ENCODE measurements at places on chromosomes 16 and 17.

- DNase-seq = no peak
Observed at GRCh38 chr17:68161644-68162428, 86.0 kb upstream of the AMZ2 start.

GRCh38 chr17:66417300-66417719, 114.9 kb downstream of the PRKCA start:
- no peak for DNase-seq

DNA sequence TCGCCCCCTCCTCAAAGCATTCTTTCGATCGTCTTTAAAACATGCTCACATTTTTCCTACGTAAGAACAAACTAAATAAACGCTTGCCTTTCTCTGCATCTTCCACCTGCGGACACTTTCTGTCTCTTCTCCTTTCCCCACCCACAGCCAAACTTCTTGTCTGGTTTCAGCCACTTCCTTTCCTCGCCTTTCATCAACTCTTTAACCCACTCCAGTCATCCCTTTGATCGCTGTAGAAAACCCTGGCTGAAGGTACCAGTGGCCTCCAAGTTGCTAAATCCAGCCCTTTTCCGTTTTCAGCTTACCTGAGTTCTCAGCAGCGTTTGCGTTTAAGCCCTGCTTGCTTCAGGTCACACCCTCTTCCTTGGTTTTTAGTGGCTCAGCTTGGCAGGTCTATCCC, 483 bp downstream of the RPA1 start:
- DNase-seq = peak; percentile 49

- no peak for DNase-seq
Observed at GRCh38 chr16:10813099-10813455, 5.5 kb downstream of the TVP23A start.

- DNase-seq = no peak
Observed at GRCh38 chr16:21197621-21198020, 13.8 kb downstream of the ZP2 start.

DNA sequence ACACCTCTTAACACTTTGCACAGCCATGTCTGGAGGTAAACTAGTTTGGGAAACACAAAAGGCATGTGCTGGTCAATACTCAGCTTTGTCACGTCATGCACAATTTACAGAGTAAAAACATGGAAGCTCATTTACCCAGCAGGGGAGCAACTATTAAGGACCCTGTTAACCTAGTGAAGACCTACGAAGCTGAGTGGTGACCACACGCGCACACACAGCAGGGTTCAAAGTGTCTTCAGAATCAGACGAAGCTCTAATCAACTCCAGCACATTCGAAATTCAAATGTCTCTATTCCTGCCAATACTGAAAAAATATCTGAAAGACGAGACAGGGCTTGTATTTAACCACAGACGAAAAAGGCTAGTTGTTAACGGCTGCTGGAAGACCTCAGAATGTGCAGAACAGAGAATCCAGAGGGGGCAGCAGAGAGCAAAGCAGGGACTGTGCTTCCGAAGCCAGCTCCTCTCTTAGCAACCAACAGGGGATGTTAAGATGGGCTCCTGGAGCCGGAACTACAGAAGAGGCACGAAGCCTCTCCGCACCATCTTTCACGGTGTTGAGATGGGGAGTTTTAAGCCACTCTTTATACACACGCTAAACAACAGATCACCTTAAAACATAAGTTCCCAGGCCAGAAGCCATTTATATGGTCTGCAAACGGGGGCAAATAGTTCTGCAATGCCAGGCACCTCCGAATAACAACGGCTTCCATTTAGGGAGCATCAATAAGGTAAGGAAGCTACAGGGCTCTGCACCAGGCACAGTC, 45.7 kb downstream of the CMTM4 start:
- DNase-seq = peak; percentile 84

GRCh38 chr17:14361945-14362508, 61.1 kb downstream of the HS3ST3B1 start:
- DNase-seq = no peak

- DNase-seq = peak; percentile 36
Observed at GRCh38 chr16:813204-813915, 12.8 kb upstream of the GNG13 start.

DNA sequence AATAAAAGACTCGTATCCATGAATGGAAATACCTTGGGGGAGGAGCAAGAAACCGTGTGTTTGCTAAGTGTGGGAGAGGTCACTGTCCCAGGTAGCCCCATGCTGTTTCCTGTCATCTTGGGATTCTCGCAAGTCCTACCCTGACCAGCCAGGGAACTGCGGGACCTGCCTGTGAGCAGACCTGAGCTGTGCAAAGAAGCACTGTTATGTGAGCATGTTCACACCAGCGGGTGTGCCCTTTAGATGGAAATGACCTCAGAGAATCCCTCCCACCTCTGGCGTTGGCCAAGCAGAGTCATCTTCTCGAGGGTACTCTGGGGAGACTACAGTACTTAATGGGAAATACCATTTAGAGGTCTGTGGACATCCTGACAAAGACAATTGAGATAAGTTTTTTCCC, 127.0 kb upstream of the MON1B start:
- no peak for DNase-seq

DNA sequence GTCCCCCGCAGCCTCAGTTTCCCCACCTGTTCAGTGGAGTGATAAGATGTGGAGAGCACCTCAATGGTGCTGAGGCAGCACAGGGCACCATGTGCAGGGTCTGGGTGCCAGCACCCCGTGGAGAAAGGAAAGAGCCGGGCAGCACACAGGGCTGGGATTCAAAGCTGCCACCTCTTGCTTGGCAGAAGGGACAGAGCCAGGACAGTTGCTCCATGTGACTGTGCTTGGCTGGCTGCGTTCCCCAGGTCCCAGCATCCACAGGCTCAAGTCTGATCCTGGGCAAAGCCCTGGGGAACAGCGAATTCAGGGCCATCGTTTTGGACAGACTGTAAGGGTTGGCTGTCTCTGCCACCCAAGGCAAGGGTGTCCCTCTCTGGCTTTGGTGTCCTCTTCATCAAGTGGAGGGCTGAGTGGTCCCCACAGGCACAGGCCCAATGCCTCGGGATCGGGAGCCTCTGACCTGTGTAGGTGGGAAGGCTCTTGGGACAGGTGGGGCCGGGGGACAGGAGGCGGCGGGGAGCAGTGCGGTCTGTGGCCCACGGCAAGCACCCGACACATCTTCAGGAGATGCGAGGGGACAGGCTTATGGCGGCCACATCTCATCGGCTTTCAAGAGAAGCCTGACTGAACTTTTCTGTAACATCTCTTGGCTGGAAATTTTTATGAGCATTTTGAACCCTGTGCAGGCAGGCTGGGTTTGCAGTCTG, 8.5 kb downstream of the ZNF469 start:
- DNase-seq = no peak

GRCh38 chr17:14827396-14827919, 437.7 kb downstream of the PMP22 start:
- no peak for DNase-seq

DNA sequence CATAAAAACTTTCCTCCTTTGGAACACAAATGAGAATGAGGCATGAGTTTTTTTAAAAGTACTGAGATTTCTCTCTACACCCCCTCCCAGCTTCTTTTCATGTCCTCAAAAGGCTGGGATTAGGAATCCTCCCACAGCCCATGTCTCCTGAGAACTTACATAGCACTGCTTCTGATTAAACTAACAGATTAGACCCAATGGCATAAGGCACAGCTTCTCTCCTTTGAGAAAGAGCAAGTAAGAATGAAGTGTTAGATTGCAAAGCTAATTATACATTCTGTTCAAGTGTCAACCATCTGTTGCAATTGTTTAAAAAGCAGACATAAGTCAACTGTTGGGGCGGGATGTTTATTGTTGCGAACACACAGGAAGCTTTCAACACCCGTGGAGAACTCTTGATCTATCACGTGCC, 715.1 kb downstream of the CDH11 start:
- no peak for DNase-seq

- DNase-seq = no peak
Observed at GRCh38 chr17:14759325-14759724, 458.4 kb downstream of the HS3ST3B1 start.

GRCh38 chr17:83007504-83008185, 71.8 kb upstream of the METRNL start:
- no peak for DNase-seq

DNA sequence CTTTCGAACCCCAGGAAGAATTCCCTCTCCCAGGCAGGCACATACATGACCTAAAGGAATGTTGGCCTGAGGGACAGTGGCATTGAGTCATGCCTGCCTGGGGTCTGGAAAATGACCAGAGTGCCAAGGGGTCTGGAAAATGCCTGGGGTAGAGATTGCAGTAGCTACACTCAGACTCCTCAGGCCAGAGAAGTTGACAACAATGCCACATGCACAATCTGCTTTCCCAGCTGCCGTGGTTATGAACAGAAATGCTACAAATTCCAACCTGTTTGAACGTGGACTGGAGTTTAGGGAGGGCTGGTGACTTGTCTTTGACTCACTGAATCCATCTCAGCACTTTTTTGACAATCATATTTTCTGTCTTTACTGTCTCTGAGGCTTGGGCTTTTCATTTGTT, 250.0 kb downstream of the ABCC12 start:
- DNase-seq = no peak

DNA sequence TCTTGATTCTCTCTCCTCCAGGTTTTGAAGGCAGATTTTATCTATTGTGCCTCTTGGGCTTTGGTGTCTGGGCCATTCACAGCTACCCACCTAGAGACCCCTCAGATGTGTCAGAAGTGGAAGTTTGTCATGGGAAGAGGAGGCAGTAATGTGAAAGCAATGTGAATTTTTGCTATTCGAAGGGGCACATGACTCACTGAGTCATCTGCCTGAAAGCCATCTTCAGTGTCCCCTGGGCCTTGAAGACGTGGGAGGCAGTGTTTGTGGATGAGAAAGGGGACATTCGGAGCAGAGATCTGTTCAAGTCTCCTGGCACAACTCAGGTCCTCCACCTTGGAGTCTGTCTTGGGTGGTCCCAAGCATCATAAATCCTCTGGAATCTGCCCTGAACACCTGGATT, 530.2 kb downstream of the NPIPA7 start:
- no peak for DNase-seq

- DNase-seq = no peak
Observed at GRCh38 chr16:10921536-10922327, 20.5 kb downstream of the DEXI start.

DNA sequence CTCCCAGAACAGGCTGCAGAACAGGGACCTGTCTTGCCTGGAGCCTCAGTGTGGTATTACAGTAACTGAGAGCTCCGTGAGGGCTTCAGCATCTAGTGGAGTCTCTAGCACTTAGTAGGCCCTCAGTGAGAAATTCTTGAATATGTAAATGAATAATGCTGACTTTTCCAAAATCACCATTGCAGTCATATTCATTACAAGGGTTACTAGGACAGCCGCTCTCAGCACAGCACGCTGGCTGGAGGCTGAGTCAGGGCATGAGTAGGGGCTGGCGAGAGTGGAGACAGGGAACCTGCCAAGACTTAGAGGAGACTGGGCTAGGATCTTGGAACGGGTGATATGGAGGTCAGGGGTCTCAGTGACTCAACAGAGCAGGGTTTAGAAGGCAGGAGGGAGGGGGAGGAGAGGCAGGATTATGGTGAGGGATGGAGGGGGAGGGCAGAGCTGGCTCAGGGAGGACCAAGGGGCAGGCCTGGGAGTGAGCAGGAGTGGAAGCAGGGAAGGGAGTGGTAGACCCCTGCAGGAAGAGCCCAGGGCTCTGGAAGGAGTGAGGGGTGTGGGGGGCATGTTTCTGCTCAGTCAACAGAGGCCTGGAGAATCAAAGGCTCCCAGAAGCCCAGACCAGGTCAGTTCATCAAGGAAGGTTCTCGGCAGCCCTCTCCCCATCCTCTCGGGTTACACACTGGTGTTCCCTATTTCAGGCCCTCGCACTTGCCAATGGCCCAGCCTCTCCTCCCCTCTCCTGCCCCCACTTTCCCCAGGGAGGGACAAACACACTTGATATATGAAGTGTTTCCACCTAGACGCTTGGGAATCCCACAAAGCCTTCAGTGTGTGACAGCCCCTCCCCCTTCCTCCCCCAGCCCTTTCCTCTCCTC, 42.3 kb downstream of the FZD2 start:
- no peak for DNase-seq

GRCh38 chr16:68800257-68800875, 43.0 kb upstream of the TANGO6 start:
- DNase-seq = peak; percentile 57

GRCh38 chr16:68022278-68022727, 729 bp downstream of the DDX28 start:
- DNase-seq = no peak

- DNase-seq = peak; percentile 35
Observed at GRCh38 chr16:50323335-50324011, 45.3 kb downstream of the BRD7 start.

GRCh38 chr17:7292729-7293128, 1.7 kb downstream of the YBX2 start:
- DNase-seq = no peak

GRCh38 chr17:48231995-48232959, 124.7 kb downstream of the SNX11 start:
- DNase-seq = no peak

- DNase-seq = no peak
Observed at GRCh38 chr17:32285746-32286517, 20.3 kb downstream of the RHBDL3 start.

GRCh38 chr17:36632916-36633771, 31.8 kb downstream of the MRM1 start:
- DNase-seq = no peak

DNA sequence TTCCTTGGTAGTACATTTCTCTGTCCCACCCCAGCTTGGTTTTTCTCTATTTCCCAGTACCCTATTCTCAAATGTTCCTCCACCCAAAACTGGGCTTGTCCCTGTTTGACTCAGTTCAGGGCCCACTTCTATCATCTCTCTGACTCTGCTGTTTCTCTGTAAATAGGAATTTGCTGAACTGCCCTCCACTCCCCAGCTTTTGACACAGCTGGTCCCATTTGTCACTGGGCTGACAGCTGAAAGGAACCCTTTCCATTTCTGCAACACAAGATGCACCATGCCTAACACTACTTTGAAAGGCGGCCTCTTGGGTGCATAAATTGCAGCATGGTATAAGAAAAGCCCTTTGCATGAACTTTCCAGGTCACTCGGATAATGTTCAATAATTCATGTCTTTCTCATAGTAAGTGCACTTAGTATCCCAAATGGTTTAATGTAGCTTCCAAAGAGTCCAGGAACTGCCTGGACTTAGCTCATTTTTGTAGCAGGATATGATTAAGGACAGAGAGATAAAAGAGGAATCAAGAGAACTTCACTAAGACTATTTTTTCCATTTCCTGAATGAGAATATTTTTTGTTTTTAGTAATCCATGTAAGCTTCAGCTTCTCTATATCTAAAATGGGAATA, 256.7 kb downstream of the CDH11 start:
- DNase-seq = no peak

DNA sequence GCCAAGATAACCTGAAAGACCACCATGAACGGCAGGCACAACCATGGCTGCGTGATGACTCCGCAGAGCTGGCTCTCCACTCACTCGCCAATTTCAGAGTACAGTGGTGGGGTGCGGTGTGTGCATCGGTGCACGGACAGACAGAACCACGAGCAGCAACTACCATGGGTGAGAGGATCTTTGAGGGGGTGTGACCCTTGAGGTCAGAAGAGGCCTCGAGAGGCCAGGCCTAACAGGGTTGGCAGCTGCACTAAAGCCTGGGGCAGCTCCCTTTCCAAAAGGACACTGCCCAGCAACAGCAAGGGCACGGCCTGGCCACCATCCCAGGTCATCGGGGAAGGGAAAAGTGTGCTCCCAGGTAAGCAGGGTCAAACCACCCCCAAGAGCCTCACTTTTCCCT, 1.9 kb upstream of the ECI1 start:
- no peak for DNase-seq

GRCh38 chr16:2210386-2211365, at the start of gene BRICD5:
Gene BRICD5, minus strand, starts transcription at chr16:2210863. Its CDS starts 30 bp downstream, at chr16:2210833.
- DNase-seq = no peak
